ENCODE measurements at places on chromosomes 5 and 9.

GRCh38 chr5:139904816-139905661 is 109.4 kb downstream of the PSD2 start:
- no peak for DNase-seq

- DNase-seq = no peak
Observed at GRCh38 chr5:145980259-145980658, 43.9 kb downstream of the SH3RF2 start.

GRCh38 chr5:147849226-147849625 is 17.8 kb upstream of the SPINK1 start:
- DNase-seq = no peak

GRCh38 chr9:131503626-131504465 is 1.1 kb downstream of the POMT1 start:
- peak; percentile 22 for DNase-seq

Data from T-helper 17 cell (primary cell).